ENCODE measurements at places on chromosomes 6 and 20. TPM values are rescaled to one million over a fixed set of nuclear protein-coding genes. Genes with fewer than 3 reads are reported as not detected.
A peak's percentile ranks its signal among the peaks of the same experiment; 100 is the strongest.

DNA sequence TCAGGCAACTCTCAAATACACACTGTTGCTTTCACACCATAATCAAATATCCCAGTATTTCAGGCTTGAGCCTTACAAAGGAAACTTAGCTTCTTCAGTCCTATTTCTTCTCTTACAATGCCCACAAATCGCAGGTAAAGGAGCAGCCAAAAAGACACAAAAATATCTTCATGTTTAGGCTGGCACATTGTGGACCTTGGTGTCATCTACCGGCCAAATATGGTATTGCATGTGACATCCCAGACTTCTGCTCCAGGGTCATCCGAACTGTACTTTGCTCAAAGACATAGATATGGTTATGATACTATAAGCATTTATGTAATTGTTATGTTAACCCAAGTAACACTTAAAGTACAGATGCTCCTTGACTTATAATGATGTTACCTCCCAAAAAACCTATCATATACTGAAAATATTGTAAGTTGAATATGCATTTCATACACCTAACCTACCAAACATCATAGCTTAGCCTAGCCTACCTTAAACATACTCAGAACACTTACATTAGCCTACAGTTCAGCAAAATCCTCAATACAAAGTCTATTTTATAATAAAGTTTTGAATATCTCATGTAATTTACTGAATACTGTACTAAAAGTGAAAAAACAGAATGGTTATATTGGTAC, 4.6 kb downstream of the OR2H2 start:
- peak; percentile 36 for DNase-seq

GRCh38 chr20:48455651-48456365, 372.0 kb downstream of the PREX1 start:
- DNase-seq: peak; percentile 56

- no peak for DNase-seq
Measured at GRCh38 chr6:17427062-17427461, 33.7 kb downstream of the CAP2 start.

- DNase-seq: peak; percentile 96
Measured at GRCh38 chr6:113654396-113654795, 202.7 kb upstream of the MARCKS start.

DNA sequence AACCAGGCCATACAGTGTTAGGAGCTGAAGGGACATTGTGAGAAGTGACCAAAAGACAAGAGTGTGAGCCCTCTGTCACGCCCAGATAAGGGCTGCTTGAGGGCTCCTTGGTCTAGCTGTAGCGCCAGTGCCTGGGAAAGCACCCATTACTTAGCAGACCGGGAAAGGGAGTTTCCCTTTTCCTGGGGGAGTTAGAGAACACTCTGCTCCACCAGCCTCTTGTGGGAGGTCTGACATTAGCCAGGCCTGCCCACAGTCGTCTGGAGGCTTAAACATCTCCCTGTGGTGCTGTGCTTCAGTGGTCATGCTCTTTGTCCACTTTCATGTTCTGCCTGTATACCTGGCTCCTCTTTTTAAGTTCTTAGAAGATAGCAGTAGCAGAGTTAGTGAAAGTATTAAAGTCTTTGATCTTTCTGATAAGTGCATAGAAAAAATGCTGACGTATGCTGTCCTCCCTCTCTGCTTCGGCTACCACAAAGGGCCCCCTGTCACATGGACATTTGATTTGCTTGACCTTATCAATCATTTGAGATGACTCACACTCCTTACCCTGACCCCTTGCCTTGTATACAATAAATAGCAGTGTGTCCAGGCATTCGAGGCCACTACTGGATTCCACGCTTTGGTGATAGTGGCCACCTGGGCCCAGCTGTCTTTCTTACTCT, 201.5 kb upstream of the ECI2 start:
- DNase-seq: no peak

DNA sequence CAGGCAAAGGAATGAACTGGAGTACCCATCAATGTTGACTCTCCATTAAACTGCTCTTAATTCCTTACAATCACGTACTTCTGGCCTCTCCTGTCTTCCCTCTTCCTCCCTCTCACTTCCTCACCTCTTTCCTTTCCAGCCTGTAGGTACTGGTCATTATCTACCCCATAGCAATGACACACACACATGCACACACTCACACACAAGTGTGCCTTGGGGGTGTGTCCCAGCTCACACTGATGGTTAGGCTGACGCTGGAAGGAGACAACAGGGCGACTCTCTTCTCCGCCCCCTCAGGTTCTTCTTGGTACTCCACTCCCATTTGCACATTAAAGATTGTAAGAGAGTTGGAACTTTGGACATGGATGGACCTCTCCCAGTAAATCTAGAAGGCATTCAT, 14.0 kb upstream of the SERPINB9 start:
- DNase-seq: no peak

DNA sequence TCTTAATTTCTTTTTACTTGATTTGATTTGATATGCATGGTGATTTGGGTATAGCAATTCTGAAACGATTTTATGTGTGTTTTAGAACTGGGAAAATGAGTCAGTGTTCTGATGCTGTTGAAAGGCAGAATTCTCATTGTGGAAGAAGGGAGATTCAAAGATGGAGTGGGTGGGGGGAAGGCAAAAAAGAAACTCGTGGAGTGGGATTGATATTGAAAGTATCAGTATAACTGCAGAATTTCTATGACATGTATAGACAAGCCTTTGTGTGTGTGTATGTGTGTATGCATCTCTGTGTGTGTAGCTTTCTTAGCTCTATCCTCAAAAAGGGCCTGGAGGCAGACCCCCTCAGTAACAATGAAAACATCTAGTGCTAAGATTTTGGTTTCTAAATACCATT, 184.3 kb upstream of the OLIG3 start:
- no peak for DNase-seq

GRCh38 chr20:59392736-59393135, 92.3 kb downstream of the EDN3 start:
- DNase-seq: no peak

GRCh38 chr20:25514747-25515340, 70.5 kb downstream of the NINL start:
- no peak for DNase-seq

GRCh38 chr6:139051396-139052060, 23.0 kb downstream of the ABRACL start:
- no peak for DNase-seq

DNA sequence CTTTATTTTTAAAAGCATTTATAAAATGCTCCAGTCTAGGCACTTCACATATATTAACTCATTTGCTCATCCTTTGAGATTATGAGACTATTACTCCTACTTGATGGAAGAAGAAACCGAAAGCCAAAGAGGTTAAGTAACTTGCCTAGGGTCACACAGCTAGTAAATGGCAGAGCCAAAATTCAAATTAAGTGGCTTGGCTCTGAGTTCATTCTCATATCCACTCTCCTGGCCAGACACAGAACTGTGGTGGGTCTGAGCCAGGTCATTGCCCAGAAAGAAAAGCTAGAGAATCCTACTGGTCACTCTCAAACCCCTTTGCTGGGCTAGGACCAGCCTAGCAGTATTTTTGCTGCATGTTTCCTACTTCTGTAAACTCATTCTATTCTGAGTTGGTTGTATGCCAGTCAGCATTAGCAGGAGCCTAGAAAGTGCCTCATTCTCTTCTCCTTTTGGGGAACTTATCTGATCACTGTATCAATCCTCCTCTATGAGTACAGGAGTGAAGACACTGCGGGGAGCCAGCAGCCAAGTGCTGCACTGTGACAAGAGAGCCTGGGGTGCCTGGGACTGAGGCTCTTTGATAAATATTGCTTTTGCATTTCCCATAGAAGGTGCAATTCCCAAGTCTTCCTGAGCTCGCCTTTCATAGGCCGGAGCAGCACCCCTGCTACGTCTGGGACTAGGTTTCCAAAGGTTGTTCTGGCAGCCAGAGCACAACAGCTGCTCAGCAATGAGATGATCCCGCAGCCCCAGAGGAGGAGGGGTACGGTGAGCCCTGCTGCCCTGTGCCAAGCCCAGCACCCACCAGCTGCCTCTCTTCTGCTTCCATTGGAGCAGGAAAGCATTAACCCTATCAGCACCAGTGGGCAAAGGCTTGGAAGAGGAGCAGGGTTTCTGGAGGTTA, 728.3 kb downstream of the MAFB start:
- DNase-seq: no peak

GRCh38 chr6:84764332-84765049, at the start of gene TBX18:
TSS of gene TBX18 (minus strand) at chr6:84764598. CDS start at chr6:84764181, 417 bp downstream.
- peak; percentile 81 for DNase-seq

- DNase-seq: no peak
Measured at GRCh38 chr6:75025371-75025770, 180.5 kb downstream of the COL12A1 start.

DNA sequence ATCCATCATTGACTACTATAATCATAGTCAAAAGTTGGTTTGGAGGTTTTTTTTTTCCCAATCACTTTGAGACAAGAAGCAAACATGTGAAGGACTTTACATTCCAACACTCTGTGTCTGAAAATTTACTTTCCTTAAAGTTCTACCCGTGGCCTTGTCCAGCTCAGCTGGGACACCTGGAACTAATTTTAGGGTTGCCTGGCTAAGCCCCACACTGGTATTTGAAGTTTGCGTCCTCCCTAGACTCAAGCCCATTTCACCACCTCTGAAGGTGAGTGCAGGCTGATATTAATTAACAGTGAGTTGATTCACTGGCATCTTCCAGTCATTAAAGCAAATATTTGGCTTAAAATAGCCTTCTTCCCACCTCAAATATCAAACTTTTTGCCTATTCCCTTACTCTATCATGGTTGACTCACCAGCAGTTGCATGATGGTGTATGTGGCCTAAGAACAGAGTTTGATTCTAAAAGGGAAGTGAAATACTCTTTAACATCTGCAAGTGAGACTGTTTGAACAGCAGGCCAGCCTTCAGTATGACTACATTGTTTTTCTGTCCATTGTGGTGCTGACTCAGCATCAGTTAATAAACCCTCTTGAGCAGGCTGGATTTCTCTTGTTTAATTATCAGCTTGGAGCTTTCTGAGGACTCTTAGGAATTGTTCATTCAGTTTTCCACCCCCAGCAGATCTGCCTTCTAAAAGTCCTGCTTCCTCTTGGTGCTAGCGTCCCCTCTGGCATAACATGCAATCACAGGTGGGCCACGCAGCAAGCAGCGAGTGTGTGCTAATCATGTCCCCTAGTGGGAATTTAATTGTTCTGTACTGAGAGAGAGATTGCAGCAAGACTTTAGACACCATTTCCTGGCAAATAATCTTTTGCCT, 1.8 kb upstream of the PRDM1 start:
- peak; percentile 88 for DNase-seq

GRCh38 chr20:34461779-34462087, 54.5 kb upstream of the DYNLRB1 start:
- DNase-seq: no peak

- DNase-seq: no peak
Measured at GRCh38 chr20:46865824-46866223, 28.8 kb upstream of the EYA2 start.

GRCh38 chr20:31476643-31477215, 1.6 kb downstream of the REM1 start:
- no peak for DNase-seq

GRCh38 chr6:170042596-170043118, 248.2 kb downstream of the DLL1 start:
- no peak for DNase-seq

- no peak for DNase-seq
Measured at GRCh38 chr6:42197555-42198362, 3.0 kb upstream of the GUCA1B start.

- DNase-seq: no peak
Measured at GRCh38 chr6:98944598-98945081, 3.1 kb downstream of the FBXL4 start.

DNA sequence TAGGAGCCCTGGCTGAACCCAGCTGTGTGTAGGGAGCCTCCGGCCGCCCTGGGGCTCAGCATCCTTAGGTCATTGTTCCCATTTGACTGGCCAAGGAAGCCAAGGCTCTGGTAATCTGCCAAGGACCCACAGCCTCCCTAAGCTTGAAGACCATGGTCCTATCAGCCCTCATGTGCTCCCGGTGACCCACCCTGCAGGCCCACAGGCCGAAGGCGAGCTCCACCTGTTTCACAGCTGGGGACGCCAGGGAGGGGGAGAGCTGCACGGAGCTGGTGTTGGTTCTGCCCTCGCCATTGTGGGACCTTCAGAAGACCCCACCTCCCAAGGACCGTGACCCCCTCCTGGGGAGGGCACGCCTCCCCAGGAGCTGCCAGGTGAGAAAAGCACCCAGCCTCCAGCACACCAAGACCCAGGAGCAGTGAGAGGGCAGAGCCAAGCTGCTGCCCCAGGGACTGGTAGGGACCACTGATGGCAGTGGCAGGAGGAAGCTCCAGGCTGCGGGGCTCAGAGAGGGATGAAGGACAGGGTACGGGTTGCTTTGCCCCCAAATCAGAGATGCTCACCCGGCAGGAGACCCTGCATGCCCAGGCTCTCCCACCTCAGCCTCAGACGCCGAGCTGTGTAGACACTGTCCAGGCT, 30.7 kb upstream of the MRGBP start:
- DNase-seq: no peak

GRCh38 chr20:49877386-49877921, 37.9 kb downstream of the SPATA2 start:
- DNase-seq: no peak

GRCh38 chr6:131368198-131368911, 204.7 kb upstream of the ARG1 start:
- DNase-seq: no peak

DNA sequence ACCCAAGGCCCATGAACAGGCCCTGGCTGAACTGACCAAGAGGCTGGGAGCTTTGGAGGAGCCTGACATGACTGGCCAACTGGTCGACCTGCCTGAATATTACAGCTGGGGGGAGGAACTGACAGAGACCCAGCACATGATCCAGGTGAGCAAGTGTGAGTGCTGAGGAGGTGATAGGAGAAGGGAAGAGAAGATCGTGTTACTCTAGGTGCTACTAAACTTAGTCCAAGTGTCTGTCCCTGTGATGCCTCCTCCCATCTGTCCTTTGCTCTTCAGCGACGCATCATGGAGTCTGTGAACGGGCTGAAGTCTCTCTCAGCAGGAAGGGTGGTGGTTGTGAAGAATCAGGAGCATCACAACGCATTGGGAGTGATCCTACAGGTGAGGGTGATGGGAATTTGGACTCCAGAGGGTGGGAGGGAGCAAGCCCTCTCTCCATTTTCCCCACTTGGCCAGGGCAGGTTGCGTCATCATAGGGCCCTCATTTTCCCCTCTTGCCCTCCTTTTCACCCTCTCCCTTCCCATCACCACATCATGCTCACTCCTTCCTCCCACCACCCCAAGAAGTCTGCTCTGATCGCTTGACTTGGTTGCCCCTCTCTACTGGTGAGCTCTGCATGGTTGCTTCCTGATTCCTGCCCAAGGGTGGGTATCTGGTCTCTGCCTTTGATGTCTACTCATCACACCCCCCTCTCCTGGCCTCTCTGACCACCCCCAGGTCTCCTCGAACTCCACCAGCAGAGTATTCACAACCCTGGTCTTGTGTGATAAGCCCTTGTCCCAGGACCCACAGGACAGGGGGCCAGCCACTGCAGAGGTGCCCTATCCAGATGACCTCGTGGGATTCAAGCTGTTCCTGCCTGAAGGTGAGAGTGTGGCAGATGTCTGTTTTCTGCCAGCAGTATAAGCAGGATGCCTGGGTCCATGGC, 4.7 kb downstream of the DXO start:
- no peak for DNase-seq

The ADGRF5 gene
- not detected for polyA plus RNA-seq

The ACTR5 gene
- polyA plus RNA-seq: 7.0 TPM

The GGT7 gene
- polyA plus RNA-seq: 8.5 TPM

The TBC1D22B gene
- polyA plus RNA-seq: 6.3 TPM

The SEL1L2 gene
- not detected for polyA plus RNA-seq

The PROKR2 gene
- not detected for polyA plus RNA-seq

The MCHR2 gene
- not detected for polyA plus RNA-seq

The APCDD1L gene
- polyA plus RNA-seq: 3.5 TPM

The UNC5CL gene
- polyA plus RNA-seq: 0.21 TPM

The PCNA gene
- 255 TPM for polyA plus RNA-seq

The C6orf15 gene
- 0.78 TPM for polyA plus RNA-seq

The RSPO3 gene
- polyA plus RNA-seq: not detected

The PRSS35 gene
- polyA plus RNA-seq: not detected

The OPRM1 gene
- polyA plus RNA-seq: not detected

The GTF2H4 gene
- polyA plus RNA-seq: 38.8 TPM
